ENCODE measurements at places on chromosomes 3 and 15.

DNA sequence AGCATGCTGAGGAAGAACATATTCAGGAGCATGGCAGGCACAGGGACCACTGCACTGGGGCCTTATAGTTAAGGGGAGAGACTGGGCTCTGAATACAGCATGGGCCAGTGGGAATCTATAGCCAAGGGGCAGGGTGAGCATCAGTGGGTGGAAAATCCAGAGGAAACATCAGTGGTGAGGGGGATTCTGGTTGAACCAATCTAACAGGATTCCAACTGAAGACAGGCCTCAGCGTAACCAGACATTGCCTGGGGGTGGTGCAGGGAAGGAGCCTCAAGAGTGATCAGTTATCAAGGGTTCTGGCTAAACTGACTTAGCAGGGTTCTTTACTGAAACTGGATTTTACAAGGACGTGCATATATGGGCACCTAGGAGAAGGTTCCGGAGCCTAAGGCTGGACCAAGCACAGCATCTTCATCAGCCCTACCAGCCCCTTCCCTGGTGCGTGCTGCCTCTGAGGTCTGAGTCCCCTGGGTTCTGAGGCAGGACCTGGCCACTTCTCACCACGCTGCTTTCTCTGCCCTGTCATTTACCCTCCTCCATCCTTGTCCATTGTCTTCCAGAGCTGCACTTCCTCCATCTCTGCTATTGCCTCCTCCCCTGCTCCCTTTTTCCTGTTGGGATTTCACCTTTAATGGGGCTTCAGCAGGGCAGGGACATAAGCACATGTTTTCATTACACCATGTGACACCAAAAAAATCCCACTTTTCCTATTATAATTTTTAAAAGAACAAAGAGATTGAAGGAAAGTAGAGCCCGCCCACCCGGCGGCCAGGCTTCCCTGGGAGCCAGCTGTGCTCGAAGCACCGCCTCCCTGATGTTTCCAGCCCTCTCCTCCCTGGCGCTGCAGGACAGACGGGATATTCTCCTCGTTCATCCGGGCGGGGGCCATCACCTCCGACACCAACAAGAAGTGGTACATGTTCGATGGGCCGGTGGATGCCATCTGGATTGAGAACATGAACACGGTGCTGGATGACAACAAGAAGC is 52.1 kb downstream of the DNAH1 start:
- DNase-seq: no peak

GRCh38 chr3:139679220-139679775 is 1.5 kb upstream of the NMNAT3 start:
- DNase-seq: no peak

- DNase-seq: no peak
Observed at GRCh38 chr3:12598890-12599289, 42.0 kb downstream of the MKRN2 start.

GRCh38 chr15:77530576-77530975 is 102.1 kb downstream of the LINGO1 start:
- no peak for DNase-seq

DNA sequence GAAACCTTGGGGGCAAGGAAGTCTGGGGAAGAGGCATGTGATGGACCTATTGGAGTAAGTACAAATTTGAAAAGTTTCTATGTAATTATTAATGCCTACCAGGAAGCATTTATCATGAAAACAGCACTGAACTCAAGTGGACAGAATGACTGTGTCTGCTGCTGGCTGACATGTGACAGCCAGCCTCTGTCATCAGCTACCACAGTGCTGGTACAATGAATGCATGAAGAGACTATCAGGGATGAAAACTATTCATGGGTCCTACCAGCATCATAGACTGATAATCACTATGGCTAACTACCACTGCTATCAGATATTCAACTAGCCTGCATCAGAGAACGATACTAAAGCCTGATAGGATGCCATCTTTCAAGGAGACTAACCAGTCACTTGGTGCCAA is 193.5 kb downstream of the RAP2B start:
- DNase-seq: no peak

GRCh38 chr3:156516961-156517360 is 38.0 kb downstream of the SSR3 start:
- no peak for DNase-seq

DNA sequence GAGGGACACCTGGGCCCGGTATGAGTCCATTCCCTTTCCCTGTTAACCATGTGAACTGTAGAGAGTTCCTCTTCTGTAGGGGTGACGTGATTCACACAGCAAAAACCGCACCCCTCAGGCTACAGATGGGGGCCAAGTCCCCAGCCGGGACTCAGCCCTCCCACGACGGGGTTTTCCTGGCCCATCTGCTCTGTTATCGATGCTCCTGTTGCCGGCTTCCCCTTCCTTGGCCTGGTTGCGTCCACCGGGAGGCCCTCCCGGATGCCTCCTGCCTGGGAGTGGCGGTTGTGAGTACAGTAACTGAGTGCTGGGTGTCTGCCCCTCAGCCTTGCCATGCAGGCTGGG is 817 bp upstream of the PLXNA1 start:
- DNase-seq: no peak

DNA sequence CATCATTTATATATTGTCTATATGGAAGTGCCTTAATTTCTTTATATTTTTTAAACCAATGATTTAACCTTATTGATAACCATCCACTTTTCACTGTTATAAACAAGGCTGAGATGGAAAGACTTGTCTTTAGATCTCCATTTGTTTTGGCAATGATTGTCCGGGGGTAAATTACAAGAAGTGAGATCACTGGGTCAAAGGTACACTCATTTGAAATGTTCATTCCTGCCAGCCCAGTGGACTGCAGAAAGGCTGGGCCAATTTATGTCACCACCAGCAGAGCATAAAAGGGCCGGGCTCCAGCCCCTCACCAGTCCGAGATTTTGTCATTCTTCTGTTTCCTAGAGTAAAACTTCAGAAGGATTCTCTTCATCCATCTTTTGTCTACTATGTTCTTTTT is 93.6 kb upstream of the NEO1 start:
- DNase-seq: no peak

DNA sequence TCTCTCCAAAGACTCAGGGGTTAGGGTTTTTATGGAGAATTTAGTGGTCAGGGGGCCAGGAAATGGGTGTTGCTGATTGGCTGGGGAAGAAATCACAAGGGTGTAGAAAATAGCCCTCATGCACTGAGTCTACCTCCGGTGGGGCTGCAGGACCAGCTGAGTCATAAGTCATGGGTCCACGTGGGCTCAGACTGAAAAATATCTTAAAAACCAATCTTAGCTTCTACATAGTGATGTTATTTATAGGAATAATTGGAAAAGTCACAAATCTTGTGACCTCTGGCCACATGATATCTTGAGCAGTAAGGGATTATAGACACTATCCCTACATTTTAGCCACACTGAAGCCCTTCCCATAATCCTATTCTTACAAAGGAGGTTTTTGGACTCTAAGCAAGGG is 224.0 kb downstream of the DPH6 start:
- no peak for DNase-seq

DNA sequence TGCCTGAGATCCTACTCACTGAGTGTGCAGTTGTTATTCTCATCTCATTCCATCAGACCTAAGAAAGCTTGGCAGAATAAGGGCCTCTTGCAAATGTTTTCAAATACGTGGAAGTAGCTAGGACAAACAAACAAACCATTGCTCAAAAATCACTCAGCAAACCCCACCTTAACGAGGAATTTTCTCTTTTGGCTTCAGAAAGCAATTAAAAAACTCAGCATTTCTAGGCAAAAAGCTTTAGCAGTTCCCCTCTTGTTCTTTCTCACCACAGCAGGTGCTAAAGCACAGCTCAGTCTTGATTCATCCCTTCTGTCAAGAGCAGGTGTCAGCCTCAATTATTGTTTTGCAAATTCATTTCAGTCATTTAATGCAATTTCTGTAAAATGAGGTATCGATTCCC is 58.6 kb upstream of the NUDT16 start:
- no peak for DNase-seq

DNA sequence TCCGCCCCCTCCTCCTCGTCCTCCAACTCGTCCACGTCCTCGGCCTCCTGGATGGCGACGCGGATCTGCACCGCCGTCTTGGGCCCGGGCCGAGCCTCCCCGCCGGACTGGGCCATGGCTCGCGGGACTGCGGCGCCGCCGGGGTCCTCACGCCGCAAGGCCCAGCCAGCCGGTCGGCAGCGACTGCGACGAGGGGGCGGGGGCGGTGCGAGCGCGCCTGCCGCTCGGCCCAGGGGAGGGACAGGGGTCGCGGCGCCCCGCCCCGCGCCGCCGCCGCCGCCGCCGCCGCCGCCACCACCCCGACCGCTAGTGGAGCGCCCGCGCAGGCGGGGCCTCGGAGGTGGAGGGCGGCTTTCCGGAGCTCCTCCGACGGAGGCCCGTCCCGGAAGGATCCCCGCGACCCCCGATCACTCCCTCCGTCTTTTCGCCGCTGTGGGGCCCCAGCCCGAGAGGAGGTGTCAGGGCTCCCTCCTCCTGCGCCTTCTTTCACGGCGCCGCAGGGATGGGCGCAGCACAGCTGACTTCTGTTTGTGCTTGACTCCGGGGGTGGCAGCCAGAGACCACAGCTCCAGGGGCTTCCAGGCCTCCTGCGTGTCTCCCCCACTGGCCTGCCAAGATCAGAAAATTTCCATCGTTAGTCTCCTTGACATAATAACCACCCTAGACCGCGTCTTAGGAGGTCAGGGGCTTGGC is at the start of gene LARP6:
TSS of gene LARP6 (minus strand) at position 185 of the 693 bp plus-strand sequence. CDS start at position 116, 69 bp downstream.
- no peak for DNase-seq

GRCh38 chr3:38840987-38841386 is 25.0 kb upstream of the SCN10A start:
- DNase-seq: no peak

DNA sequence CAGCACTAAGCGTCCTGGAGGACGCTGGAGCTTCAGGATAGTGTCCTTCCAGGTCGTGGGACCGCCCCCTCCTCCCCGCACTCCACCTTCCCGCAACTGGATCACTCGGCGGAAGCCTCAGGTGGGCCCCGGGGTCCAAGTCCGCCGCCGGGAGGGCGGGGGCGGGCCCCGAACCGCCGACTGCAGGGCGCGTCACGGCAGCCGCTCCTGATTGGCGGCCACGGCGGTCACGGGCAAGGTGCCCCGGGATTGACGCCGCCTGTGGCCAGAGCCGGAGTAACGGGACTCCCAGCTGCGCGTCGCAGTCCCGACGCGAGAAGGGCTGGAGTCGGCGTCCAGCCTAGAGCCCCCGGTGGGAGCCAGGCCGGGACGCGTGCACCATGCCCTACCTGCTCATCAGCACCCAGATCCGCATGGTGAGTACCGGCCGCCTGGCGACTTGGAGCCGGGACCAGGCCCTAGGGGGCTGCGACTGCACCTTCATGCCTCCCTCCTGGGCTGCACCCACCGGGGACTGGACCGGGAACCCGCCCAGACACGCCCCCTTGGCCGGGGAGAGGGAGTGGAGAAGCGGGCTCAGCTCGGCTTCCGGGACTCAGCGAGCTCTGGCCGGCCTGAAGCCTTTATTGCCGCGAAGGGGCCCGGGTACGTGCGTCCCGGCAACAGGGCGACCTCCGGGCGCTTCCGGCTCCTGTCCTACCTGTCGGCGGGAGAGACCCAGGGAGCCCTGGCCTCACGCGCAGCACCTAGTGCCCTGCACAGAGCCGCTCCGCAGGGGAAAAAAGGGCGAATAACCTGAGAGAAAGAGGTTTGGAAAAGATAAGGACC is at the start of gene GCHFR:
TSS of gene GCHFR (plus strand) at position 268 of the 828 bp plus-strand sequence. CDS start at position 381, 113 bp downstream.
- no peak for DNase-seq

- no peak for DNase-seq
Observed at GRCh38 chr3:16337856-16338540, 73.0 kb downstream of the OXNAD1 start.

DNA sequence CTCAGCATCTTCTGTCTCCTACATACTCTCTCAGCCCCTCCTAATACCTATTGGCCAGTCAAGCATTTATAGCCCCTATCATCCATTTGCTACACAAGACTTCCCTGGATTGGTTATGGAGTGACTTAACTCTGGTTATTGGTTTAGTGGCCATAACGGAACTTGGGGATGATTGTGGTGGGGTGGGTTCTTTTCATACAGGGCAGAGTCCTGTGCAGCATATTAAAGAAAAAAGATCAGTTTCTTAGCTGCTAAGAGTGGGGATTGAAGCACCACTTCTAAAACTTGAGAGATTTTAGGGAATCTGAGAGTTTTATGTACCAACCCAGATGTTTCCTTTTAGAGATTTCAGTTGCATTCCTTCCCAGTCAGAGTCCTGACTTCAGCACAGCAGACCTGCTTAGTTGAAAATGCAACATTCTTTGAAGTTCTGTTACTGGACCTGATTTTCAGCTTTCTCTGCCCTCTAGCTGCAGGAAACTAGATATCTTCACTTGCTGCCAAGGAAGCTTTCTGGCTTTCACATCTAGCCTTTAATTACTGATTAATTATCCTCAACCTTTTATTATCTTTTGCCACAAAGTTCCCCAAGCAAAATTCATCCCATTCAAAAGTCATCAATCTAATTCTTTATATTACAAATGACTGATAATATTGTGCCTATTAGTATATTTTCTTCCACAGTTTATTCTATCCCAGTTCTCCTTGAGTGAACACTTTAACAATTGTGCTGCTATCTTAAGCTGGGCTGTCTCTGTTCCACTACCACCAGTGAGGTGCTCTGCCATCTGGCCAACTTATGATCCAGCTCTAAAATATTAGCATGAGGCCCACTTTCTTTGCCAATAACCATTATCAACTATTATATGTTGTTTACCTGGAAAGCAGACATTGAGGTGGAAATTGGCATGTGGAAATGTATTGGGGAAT is 906.0 kb upstream of the ALCAM start:
- DNase-seq: no peak

GRCh38 chr15:78766041-78766440 is 45.2 kb downstream of the ADAMTS7 start:
- no peak for DNase-seq

DNA sequence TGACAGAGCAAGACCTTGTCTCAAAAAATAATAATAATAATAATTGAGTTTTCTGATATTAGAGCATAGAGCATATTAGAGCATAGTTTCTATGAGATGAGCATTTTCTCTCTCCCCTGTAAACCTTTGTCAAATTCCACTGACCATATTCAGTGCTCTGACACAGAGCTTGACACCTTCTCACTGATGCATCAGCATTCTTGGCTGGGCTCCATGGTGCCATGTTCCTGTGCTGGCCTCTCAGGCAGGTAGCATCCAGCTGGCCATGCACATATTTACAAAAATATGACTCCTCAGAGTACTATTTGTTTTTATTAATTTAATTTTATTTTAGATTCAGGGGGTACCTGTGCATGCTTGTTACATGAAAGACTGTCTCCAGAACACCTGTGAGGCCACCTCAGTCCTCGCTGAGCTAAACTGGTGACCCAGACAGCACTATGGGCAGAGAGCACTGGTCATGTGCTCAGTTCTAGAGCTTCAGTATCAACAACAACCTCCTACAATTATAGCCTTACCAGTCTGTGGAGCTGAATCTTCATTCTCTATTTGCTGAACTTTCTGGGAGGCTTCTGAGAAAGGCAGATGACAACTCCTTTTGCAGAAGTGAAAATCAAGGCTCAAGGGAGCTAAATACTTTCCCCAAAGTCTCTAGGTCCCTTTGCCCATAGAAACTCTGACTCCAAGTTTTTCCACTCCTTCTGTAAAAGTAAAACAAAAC is 21.6 kb upstream of the SLC28A2 start:
- DNase-seq: no peak

- no peak for DNase-seq
Observed at GRCh38 chr3:48135552-48136495, 52.4 kb downstream of the CDC25A start.

All from NCI-H2029 treated with DMSO at 0.1 percent for 48 hours (cell line).